Neural crest cell (in vitro differentiated cells): ENCODE measurements at places on chromosomes 6 and 20. TPM values are rescaled to one million over a fixed set of nuclear protein-coding genes. Genes with fewer than 3 reads are reported as not detected.

Gene ZSCAN31
- 5.7 and 6.7 TPM in 2 replicates for total RNA-seq

Gene GHRH
- total RNA-seq, result not detected in 2 replicates

DNA sequence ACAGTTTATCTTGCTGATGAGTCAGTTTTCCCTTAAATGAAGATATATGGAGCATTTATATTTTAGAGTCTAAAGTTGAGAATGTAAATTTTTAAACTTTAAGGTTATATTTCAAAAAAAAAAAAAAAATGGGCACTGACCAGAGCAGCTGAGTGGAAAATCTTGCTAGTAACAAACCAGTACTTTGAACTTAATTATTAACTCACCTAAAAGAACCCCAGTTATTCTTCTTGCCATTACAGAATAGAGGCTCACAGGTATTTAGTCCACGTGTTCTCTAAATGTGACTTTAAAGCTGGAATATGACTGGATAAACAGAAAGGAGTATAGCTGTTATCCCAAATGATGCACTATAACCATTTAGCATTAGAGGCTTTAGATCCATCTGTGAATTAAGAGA is 178.4 kb downstream of the COL9A1 start:
- DNase-seq, result no peak

DNA sequence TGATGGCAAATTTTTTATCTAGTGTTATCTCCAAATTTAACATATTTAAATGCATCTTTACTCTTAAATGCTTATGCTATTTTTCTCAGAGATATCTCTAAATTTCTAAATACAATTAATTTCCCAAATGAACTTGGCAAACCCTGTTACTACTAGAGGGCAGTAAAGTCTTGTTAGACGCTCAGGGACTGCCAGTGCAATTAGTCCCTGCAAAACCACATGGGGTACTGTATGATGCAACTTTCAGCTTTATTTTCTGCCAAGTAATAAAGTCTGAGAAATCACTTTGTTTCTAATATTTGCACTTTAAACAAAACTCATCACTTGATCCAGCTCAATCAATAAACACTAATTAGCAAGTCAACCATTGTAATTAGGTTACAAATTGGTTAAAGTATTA is 76.0 kb upstream of the ADGRB3 start:
- no peak for DNase-seq

- no peak for DNase-seq
Measured at GRCh38 chr6:153816366-153816765, 222.7 kb upstream of the OPRM1 start.

DNA sequence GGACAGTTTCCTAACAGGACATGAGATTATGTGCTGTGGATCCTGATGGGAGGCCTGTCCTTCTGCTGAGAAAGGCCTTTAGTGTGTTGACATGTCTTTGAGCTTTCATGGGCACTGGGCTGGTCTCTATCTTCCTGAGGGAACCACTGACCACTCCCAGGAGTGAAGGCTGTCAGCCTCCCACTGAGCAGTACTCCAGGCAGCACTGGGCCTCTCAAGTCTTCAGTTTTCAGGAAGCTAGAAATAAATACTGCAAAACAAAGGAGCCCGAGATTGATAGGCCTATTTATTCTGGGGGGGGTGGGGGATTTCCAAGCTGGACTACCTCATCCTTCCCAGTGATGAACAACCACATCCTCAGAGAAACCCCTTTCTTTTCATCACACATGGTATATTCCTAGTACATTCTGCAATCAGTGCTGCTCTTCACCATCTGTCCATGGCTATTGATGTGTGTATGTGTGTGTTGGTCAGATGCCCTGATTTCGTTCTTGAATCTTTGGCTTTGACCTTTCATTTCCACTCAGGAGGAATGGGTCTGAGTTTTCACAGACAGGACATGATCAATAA is 180.9 kb upstream of the SPTLC3 start:
- no peak for DNase-seq
